ENCODE measurements at places on chromosomes 1 and 21.

- DNase-seq = no peak
Measured at GRCh38 chr1:54401799-54402198, 4.4 kb downstream of the SSBP3 start.

DNA sequence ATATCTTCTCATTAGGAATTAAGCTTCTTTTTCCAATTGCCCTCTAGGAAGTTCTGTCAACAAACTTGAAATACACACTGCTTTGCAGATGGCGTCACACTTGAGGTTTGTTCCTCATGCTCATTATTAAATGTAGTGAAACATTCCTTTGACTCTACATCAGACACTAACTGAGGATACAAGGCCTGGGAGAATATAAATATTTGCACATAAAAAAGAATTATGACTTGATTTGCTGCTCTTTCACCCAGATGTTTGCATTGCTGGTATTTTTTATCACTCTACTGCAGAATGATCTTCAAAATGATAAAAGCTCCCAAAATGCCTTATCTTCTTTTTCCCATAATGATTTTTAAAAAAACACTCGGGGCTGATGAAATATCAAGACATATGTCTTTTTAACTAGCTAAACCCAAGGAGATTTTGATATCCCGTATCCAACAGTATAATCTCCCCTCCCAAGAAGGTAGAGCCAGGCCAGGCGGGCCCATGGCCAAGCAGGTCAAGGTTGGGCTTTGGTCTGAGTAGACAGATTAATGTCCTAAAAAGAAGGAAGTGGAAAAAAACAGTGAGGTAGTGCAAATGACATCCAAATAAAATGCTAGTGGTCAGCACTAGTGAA is 264.6 kb downstream of the HHIPL2 start:
- DNase-seq = peak; percentile 58

DNA sequence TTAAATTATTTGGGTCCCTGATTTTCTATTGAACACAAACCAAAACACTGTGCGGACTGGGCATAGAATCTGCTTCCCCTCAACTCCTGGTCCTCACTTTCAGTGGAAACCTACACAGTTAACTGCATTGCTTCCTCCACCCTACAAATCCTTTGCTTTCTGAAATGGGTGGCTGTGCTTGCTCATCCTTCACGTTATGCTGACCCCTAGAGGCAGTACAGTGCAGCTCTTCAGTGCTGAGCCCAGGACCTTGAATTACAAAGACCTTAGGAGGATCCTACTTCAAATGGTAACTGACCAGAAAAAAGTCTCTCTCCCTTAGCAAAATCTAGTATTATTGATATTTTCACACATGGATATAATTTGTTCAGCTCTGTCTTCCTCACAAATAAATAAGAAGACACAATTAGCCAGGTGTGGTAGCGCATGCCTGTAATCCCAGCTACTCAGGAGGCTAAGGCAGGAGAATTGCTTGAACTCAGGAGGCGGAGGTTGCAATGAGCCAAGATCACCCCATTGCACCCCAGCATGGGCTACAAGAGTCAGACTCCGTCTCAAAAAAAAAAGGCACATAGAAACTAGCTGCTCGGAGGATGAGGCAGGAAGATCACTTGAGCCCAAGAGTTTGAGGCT is 63.4 kb upstream of the L1TD1 start:
- peak; percentile 75 for DNase-seq

DNA sequence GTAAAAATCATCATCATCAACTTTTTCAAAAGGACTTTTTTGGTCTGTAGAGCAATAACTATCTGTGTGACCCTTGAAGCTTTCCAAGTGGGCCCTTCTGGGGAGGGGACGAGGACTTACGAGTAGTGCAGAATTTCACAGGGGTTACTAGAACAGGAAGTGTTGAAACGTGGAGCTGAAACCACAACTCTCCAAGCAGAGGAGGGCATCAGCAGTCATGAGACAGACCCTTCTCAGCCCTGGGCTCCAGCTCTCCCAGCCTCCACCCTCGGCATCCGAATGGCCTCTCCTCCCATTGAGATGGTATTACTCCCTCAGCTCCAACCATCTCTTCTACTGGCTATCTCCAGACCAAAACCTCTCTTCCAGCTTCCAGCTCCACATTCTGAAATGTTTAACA is 3.6 kb downstream of the FAM89A start:
- no peak for DNase-seq

GRCh38 chr1:221157026-221157761 is 278.0 kb downstream of the HLX start:
- DNase-seq = no peak

DNA sequence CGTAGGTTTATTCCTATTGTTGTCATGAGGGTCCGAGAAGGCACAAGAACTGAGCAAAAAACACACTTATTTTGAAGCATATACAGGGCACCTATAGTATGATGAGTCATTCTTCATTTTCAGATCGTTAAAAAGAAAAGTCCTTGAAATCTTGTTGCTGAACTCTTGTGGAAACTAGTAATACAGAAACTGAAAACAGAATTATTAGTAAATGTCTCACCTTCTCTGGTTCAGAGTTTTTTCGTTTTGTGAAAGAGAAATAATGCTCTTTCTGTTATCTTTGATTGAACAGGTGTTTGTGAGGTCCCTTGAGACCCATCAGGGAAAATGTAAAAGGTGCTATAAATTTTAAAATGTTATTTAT is 102.0 kb upstream of the COA6 start:
- DNase-seq = no peak

GRCh38 chr1:237226177-237226944 is 184.4 kb downstream of the RYR2 start:
- DNase-seq = no peak

DNA sequence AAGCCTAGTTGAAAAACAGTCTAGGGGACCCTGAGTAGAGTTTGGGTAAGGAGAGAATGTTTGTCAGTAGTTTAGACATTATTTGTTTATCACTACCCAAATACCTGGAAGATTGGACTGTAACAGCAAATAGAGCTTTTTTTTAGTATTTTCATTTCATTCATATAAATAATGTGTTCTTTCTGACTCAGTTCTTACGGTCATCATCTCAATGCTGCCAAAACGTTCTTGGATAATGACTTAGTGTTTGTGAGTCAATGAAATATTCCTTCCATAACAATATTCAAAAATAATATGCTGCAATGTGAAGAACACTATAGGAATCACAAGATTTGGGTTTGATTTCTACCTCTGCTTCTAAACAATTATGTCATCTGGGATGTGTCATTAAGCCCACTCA is 400.0 kb upstream of the PKN2 start:
- no peak for DNase-seq

DNA sequence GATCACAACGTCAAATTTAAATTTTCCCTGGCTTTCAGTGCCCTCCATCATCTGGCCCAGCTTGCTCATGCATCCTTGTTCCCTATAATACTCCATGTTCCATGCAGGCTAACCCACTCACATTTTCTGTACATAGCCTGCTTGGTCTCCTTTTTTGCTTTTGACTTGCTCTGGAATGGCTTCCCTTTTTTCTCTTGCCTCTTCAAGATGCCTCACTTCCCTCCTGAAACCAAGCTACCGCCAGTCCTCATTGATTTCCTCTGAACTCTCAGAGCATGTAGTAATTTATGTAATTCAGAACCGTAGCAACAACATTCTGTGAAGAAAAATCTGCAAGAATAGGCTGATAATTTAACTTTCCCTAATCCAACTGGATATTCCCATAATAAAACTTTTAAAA is 10.3 kb downstream of the CAP1 start:
- DNase-seq = no peak

DNA sequence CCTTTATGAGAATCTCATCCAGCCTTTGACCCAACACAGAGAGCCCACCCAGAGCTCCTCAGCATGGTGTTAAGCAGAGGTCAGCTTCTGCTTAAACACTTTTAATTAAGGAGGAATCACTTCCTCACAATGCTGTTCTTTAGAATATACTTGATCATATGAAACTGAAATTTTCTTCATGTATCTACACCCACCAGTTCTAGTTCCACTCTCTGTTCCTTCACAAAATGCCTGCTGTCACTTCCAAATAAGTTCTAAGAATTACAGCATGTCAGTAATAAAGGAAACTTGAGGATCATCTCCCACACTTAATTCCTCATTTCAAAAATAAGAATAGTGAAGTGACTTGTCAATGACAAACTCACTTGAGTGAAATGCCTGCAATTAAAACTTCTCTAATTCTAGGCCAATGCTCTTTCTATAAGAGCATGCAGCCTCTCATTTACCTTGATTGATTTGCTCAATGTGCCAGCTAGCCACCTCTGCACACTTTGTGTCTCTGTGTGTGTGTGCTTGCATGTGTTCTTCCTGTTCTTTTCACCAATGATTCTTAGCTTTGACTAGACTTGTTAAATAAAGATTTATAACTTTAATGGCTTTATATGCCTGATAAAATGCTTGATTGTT is 356.3 kb downstream of the PLPP3 start:
- DNase-seq = no peak

- DNase-seq = no peak
Measured at GRCh38 chr1:175702079-175702795, 41.2 kb downstream of the TNR start.

DNA sequence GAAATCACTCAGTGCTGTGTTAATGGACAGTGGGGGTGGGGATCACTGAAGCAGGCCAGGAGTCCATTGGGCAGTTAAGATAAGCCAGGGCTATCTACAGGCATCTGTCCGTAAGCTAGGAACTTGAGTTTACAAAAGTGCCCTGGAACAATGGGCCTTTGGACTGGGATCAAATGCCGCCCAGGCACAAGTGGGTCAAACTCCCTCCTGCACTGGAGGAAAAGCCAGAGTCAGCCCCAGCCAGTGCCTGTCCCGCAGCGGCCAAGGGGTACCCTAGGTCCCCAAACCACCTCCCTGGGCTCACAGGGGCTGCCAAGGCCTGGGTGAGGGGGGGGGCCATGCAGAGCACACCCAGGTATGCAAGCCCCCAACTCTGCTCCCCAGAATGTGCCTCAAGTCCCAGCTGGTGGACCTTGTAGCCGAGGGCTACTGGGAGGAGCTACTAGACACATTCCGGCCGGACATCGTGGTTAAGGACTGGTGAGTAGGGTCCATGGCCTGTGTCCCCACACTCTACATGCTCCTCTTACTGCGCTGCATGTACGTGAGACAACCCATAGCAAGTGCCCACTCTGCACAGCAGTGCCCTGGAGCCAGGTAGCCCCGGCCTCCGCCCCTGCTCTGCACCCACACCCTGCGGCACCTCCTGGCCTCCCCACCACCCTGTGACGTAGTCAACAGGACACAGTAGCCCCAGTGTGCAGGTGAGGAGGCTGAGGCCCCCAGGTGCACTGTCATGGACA is 7.7 kb downstream of the FBXO6 start:
- DNase-seq = no peak

DNA sequence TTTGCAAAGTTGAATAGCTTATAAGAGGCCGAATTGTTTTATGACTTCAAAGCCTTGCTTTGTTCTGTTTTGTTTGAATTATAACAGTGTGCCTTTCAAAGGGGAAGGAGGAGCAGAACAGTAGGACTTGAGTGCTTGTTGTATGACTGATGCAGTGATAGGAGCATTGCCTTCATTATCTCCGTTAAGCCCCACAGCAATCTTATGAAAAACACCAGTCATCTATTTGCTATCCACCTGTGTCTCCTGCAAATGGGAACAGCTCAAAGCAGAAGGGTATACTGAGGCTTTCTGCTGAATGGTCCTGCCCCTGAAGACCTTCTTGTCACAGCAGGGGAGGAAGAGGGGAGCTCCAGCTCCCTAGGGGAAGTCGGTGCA is 127.5 kb downstream of the RNF220 start:
- no peak for DNase-seq

- no peak for DNase-seq
Measured at GRCh38 chr1:200471739-200472138, 61.9 kb upstream of the ZNF281 start.

GRCh38 chr21:45283035-45283610 is 4.6 kb downstream of the POFUT2 start:
- no peak for DNase-seq

GRCh38 chr1:5308249-5308648 is 653.8 kb downstream of the AJAP1 start:
- no peak for DNase-seq

DNA sequence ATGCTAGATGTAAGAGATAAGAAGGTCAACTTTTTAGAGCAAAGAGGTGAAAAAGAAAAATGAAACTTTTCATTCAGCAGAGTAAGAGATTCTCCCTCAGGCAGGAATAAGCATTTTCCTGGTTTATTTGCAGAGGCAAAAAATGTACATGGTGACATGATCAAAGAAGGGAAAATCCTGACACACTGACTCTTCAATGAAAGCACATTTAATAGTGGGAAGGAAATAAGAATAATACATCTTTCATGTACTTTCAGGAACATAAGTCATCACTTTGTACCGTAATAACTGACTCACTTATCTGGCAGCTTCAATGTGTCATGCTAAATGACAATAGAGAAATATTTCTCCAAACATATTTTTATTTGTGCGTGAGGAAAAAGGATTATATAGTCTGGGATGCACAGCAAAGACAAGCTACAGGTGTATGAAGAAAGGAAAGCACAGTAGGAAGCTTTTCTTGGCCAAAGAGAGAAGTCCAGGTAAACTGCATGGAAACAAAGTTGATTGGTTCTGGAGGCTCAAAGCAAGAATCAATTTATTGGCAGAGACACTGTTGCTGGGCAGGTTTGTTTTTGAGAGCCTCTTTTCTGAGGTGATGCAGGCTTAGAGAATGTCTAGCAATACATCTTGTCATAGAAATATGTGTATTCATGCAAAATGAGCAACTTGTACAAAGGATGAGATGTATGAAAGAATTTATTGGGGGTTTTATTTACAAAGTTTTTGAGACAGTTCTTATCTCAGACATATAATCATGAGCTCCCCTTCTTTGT is 1409.0 kb downstream of the PLA2G4A start:
- peak; percentile 89 for DNase-seq

DNA sequence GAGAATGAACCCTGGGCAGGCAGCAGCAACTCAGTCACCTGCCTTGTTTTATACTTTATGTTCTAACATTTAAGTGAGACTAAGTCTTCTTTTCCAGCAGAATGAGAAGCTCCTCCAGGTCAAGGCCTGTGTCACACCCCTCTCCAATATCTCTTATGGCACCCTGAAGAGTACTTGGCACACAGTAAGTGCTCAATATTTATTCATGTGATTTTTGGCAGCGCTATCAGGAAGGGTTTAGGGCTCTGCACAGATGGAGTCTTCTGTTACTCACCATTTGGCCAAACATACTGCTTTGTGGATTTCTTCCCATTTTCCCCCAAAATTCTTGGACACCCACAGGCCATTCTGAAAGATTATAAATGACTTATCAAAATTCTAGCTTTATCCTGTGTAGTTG is 43.8 kb upstream of the MYBPHL start:
- no peak for DNase-seq

- peak; percentile 39 for DNase-seq
Measured at GRCh38 chr1:93679546-93679945, 2.1 kb downstream of the BCAR3 start.
